Activated CD8-positive, alpha-beta memory T cell treated with anti-CD3 and anti-CD28 coated beads, Interleukin-2, amount 50 U/mL, for 4 hours (primary cell): ENCODE measurements at places on chromosomes 5 and 9.

DNA sequence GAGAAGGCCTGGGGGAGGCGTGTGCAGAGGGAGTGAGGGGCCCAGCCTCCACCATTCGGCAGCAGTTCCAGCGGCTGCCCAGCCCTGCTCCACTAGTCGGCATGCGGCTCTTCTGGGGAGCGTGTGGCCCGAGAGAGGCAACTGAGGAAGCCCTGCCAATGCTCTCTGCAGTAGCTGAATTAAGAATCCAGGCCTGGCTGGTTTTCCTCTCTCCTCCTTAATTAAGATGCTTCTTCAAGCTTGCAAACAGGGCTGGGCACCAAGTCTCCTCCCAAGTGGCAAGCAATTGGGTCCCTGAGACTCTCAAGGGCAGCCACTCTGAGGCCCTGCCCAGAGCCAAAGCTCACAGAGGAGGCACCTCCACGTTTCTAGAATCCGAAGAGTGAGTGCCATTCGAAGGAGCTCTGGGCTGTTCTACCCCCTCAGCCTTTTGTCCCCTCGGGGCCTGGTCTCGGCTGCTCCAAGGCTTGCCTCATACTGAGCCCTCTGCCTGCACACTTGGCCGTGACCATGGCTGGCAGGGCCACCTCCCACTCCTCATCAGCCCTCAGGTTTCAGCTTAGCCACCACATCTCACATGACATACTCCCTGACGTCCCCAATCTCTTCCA, 75.4 kb upstream of the LRRTM2 start:
- no peak for DNase-seq

DNA sequence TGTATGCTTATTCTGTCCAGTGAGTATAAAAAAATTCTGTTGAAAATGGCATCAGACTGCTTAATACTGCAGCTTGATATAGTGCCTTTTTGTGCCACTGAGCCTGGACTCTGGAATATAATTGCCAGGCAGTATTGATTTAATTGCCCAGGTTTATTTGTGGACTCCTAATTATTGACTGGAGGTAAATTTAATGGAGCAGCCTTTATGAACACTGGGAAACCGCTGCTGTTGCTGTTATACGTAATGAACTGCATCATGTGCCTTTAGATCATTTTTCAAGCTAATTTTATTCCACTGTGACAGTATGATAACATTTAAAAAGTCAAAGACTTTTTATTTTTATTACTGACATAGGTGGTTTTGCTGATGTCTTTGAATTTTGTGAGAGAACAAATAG, 90.2 kb upstream of the SH3GL2 start:
- no peak for DNase-seq

GRCh38 chr5:72308853-72309191, 11.2 kb downstream of the MRPS27 start:
- no peak for DNase-seq

- no peak for DNase-seq
Measured at GRCh38 chr5:174556756-174557155, 167.6 kb upstream of the MSX2 start.

DNA sequence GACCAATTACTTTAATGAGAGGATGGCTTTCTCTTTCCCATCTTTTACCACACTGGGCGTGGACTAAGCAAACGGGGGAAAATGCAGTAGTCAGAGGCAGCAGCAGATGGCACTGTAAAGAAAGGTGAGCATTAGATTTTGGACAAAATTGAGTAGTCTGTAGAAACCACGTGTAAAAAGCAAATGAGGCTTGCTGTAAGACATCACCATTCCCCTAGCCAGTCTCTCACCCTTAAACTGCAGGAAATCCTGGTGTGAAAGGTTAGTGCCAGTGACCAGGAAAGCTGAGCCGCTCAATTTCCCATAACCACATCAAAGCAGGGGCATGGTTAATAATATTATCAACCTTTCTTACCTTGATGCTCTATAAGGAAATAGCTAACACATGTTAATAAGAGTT, 31.8 kb downstream of the SPATA31C2 start:
- DNase-seq: no peak
